Fibroblast of pulmonary artery (primary cell): ENCODE measurements at places on chromosomes 7 and 10.
A peak's percentile ranks its signal among the peaks of the same experiment; 100 is the strongest.

GRCh38 chr7:149884016-149884415 is 10.2 kb downstream of the ATP6V0E2 start:
- DNase-seq = no peak

- DNase-seq = peak; percentile 59
These were observed 232.2 kb downstream of the CRPPA start for GRCh38 chr7:16189026-16189715.

- no peak for DNase-seq
These were observed 901.4 kb downstream of the PCDH15 start for GRCh38 chr10:53899463-53900160.

- no peak for DNase-seq
These were observed 30.1 kb downstream of the NEUROD6 start for GRCh38 chr7:31310321-31310935.

DNA sequence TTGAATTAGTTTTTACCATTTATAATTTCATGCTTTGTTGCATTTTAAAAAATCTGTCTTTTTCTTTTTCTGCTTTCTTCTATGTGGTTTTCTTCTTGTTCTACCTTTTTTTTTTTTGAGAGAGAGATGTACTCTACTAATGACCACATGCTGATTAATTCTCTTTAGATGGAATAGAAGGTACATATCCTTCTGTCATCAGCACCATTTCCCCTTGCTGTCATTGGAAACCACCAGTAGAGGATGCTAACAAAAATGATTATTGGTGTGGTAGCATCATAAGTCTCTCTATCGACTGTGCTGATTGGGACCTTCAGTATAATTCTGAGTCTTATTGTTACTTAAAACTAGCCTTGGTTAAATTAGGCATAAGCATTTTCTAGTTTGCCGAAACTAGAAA is 3.6 kb downstream of the ZEB1 start:
- DNase-seq = peak; percentile 20

DNA sequence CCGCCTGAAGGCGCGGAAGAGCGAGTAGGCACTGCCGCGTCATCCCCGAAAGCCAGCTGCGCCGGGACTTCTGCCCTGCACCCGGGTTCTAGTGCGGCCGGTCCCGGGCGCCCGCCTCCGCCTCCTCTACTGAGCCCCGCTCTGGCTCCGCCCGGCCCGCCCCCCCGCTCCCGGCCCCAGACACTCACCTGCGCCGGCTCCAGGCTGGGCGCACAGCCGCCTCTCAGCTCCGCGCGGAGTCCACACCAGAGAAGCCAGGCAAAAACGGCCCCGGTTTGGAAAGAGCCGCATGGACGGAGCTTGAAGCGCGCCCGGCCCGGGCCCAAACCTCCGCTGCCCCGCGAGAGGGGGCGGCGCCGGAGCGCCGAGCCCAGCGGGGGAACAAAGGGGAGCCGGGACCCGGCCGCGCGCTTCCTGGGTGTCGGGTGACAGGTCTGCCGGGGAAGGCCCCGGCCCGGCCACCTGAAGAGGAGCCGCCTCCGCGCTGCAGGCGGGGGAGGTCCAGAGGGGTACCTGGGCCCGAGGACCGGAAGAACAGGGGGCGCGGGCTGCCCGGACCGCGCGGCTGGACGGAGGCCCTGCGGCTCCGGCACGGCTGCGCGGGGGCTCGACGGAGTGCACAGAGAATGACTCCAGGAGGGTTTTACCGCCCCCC is 168.2 kb downstream of the NRF1 start:
- DNase-seq = no peak

DNA sequence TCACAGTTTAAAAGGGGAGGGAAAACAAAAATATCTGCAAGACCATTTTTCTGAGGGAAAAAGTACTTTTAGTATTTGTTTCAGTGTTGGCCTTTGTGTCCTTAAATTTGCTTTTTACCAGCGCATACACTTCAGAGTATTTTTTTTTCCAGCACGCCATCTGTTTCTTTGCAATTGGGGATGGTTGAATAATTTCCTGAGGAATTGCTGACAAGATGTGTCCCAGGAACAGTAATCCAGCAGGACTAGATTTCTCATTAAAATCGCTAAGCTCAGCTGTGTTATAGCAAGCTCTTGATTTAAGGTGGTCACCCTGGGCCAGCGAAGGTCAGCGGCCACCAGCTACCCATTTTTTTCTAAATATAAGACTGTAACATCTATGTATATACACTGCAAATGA is 156.9 kb upstream of the RHOBTB1 start:
- DNase-seq = no peak

DNA sequence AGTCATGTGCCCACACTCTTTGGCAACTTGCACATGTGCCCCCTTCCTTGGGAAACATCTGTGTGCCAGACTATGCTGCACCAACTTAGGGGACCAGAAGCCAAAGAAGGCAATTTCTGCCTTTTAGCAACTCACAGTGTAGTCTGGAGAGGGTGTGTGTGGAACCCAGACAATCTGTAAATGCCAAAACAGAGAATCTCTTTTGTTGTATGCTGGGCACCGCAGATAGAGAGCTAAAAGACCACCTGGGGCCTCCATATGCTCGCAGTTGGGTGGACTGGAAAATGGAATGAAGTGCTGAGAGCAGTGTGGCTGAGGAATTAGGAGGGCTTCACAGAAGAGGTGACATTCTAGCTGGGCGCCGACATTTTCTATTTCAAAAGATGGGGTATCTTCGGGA is 26.4 kb downstream of the UBTD1 start:
- DNase-seq = no peak

DNA sequence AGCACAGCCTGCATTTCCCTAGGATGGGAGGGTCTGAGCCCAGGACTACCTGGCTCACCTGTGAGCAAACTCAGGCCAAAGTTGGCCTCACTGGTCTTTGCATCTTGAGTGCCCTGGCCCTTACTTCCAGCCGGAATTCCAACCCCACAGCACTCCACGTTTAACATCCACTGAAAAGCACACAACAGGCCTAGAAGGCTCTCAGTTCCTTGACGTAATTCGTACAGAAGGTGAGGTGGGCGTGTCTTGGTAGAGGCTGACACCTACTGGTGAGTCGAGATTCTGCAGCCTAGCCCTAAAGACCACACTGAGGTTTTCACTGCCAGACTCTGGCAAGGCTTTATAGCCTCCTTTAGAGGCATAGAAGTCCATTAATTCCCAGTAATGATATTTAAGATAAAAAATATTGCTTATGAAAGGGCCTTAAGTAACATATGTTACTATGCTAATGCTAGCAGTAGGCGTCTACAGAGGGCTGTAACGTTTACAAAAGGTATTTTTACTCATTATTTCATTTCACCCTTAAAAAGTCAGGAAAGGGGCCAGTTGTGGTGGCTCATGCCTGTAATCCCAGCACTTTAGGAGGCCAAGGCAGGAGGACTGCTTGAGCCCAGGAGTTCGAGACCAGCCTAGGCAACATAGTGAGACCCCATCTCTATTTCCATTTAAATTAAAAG is 95.8 kb downstream of the HIP1 start:
- DNase-seq = peak; percentile 85

- DNase-seq = no peak
These were observed 207.3 kb downstream of the KIAA1217 start for GRCh38 chr10:24416248-24416647.

DNA sequence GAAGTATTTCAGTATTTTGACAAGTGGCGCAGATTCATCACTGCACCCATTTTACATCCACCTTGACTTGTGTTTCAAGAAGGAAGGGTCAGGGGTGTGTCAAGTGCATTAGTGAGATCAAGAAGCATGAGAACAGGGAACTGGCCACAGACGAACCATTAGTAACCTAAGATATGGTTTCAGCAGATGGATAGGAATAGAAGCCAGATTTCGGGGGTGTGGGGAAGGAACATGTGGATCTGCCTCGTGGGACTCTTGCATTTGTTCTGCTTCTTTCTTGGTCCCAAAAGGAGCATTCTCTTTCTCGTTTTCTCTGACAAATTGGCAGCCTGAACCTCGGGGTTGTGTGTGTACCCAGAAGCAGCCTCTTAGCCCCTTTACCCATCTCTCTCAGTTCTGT is 9.6 kb downstream of the DENND2A start:
- DNase-seq = no peak

- DNase-seq = no peak
These were observed 16.5 kb downstream of the RGR start for GRCh38 chr10:84261236-84261915.

- DNase-seq = no peak
These were observed 141.6 kb downstream of the MGMT start for GRCh38 chr10:129608653-129609052.

- DNase-seq = no peak
These were observed 124.5 kb upstream of the RET start for GRCh38 chr10:42952349-42952748.

DNA sequence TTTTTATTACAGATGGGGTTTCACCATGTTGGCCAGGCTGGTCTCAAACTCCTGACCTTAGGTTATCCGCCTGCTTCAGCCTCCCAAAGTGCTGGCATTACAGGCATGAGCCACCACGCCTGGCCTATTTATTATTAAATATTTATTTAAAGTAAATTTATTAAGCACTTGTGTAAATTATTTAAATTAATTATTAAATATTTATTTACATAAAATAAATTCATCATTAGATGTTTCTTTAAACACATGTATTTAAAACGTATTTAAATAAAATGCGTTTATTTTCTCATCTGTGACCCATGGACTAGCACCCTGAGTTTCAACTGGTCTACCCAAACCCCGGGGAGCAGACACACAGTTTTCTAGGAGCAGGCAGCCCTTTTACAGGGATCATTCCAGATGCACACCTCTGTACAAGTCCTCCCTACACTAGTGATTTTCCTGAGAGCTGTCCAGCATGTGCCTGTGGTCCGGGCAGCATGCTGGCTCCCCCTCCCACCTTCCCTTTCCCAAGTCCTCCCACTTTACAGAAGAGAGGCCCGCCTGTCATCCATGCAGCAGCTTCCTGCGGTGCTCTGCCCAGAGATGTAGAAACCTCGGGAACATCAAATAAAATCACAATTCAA is 89.2 kb upstream of the ATP6V0A4 start:
- no peak for DNase-seq

- DNase-seq = no peak
These were observed 49.6 kb downstream of the MAGI2 start for GRCh38 chr7:79403879-79404278.

DNA sequence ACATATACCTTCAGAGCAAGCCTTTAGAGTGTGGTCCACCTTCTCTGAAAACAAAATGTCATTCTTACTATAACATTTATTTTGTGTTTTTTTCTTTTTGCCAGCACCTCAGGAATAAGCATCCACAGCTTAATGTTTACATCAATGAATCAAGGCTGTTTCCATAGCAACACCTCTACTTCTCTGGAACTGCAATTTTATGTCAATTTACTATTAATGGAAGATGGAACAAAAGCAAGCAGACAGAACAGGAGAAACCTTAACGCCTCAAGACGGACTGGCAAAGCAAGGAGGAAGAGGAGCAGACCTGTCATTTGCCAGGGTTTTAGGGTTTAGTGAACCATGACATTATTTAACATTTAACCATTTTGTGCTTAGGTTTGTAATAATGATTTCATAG is 63.1 kb downstream of the PRR15 start:
- no peak for DNase-seq

GRCh38 chr7:72152161-72153131 is 259.7 kb downstream of the CALN1 start:
- no peak for DNase-seq

DNA sequence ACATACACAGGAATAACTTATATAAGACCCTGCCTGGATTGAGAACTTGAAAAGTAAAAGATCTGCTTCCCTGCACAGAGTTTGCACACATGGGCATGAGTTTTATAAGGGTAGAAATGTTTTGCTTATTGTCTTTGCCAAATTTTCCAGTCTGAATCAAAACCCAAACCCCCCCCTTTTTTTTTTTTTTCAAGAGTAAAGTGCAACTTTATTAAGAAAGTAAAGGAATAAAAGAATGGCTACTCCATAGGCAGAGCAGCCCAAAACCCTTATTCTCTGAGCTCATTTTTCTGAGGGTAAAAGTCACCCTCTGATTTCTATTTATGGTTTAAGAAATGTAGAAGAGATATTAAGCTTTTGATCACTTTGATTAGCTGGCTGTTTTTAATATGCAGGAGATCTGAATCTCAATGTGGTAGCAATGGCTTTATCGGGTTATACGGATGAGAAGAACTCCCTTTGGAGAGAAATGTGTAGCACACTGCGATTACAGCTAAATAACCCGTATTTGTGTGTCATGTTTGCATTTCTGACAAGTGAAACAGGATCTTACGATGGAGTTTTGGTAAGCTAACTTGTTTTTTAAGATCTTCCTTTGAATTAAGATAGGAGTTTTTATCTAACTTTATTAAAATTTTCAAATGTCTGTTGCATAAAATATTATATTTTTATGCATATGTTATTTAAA is 18.7 kb downstream of the MIOS start:
- DNase-seq = no peak

DNA sequence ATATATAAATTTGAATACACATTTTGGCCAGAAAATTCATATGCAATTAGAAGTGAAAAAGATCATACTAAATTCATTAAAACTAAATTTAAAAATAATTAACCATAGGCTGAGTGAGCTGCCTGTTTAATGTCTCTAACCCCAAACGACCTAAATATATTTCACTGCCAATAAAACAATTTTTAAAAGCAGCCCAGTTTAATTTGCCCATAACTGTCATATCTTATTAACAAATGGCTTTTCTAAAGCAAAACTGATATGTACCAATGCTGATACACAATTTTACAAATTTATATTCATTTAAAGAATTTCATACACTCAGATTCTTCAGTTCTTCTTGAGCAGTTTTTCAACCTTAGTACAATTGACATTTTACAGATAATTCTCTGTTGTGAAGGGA is 99.9 kb downstream of the CACNA2D1 start:
- DNase-seq = no peak

DNA sequence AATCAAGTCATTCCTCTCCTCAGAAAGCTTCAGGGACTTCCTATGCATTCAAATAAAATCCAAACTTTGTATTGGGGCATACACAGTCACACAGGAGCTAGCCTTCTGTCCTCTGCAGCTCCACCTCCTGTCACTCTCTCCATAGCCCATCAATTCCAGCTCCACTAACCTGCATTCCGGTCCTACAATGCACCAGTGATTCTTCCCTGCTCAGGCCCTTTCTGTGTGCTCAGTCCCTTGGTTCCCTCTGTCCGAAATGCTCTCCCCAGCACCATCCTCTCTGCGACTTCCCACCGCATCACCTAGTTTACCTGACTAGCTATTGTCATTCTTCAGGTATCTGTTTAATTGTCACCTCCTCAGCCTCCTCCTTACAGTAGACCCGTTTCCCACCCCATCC is 26.4 kb upstream of the YAE1 start:
- no peak for DNase-seq

DNA sequence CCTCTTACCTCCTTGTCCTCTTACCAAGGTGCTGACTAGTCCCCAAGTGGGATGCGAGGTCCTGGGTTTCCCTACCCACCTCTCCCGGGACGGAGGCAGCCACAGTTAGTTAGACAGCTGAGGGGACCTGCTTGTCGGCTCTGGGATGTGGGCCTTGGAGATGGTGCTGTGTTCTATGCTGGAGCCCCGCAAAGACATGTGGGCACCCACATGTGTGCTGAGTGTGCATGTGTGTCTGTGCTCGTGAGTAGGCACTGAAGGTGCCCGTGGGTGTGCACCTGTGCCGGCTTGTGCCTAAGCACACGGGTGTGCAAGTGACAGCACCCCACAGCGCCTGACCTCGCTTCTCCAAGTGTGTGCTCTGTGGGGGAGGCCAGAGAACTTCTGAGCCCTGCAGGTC is 62.2 kb downstream of the NEURL1 start:
- DNase-seq = no peak
